ENCODE measurements at places on chromosomes 4 and X.
A peak's percentile ranks its signal among the peaks of the same experiment; 100 is the strongest.

- DNase-seq = no peak
Measured at GRCh38 chrX:34058005-34058404, 74.1 kb downstream of the FAM47A start.

DNA sequence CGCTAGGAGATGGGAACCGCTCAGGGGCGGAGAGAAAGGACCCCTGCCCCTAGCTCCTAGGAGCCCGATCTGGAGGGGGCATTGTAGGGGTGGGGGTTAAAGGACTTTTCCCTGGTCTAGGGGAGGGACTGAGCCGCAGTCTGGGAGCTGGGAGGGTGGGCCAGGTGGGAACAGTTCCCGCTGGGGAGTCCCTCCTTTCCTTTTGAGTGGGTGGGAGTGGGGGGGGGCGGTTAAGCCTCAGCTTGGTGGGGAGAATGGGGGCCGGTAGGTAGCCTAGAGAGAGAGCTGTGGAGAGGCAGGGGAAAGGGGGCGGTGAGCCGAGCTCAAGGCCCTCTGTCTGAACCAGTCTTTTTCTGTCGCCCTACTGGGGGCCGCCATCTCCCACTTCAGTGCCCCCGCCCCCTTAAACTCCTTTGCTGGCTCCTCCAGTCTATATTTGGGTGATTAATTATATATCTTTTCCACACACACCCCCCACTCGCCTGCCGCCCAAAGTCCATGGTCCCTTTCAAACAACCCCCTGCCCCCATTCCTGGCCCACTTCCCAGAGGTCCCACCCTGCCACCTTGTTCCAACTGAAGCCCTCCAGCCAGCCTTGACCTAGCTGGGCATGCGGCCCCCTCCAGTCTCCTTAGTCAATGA, 822 bp downstream of the ZNF275 start:
- DNase-seq = no peak

GRCh38 chrX:118493653-118494297, 1.8 kb upstream of the DOCK11 start:
- no peak for DNase-seq

DNA sequence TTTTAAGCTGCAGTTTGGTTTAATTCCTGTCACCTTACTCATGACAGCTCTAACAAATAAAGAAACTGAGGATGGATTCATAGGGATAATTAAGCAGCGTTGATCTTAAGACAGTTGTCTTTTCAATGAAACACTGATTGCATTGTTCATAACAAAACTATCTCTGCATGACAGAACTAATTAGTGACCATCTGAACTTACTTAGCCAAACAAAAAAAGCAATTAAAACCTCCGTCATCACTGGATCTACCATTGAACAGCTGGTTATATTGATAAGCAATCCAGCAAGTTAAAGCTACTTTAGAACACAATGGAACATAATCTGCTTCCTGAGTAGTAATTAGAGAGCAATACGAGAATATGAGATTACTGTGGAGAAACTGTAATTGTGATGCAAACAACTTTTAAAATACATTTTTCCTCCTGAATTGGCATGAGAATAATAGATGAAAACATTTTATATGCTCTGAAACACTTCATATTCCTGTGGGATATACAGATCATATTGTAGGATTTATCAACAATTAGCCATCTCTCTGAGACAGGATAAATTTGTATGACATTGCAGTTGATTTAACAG, 2576.8 kb downstream of the PCDH7 start:
- DNase-seq = peak; percentile 61

GRCh38 chr4:159012381-159012780, 90.5 kb upstream of the RAPGEF2 start:
- no peak for DNase-seq

GRCh38 chrX:23901805-23902204, 5.9 kb downstream of the APOO start:
- DNase-seq = peak; percentile 76

DNA sequence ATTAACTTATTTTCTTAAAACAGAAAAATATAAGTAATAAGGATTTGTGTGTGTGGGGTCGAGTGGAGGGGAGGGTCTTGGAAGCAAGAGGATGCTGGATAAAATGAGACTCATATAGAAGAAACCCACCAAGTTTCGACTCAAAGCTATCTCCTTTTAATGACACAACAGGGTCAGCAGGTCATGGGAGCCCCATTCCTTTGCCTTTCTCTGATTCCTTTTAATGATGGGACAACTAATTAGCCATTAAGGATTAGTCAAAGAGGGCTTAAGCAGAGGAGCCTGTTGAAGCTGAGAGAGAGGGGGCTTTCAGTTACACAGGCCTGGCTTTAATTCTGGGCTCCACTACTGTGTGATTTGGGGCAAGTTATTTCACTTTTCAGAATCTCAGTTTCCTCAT, 102.8 kb downstream of the GPR50 start:
- DNase-seq = peak; percentile 4

- DNase-seq = peak; percentile 97
Measured at GRCh38 chr4:112897543-112897942, 151.9 kb upstream of the ANK2 start.

DNA sequence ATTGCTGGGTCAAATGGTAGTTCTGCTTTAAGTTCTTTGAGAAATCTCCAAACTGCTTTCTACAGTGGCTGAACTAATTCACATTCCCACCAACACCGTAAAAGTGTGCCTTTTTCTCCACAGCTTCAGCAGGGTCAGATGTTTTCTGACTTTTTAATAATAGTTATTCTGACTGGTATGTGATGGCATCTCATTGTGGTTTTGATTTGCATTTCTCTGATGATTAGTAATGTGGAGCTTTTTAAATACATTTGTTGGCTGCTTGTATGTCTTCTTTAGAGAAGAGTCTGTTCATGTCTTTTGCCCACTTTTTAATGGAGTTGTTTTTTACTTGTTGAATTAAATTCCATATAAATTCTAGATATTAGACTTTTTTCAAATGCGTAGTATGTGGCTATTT, 257.5 kb upstream of the ANKRD50 start:
- DNase-seq = no peak

GRCh38 chr4:102641793-102642192, 119.0 kb downstream of the MANBA start:
- no peak for DNase-seq

- DNase-seq = no peak
Measured at GRCh38 chr4:121554382-121554781, 142.4 kb downstream of the ANXA5 start.

DNA sequence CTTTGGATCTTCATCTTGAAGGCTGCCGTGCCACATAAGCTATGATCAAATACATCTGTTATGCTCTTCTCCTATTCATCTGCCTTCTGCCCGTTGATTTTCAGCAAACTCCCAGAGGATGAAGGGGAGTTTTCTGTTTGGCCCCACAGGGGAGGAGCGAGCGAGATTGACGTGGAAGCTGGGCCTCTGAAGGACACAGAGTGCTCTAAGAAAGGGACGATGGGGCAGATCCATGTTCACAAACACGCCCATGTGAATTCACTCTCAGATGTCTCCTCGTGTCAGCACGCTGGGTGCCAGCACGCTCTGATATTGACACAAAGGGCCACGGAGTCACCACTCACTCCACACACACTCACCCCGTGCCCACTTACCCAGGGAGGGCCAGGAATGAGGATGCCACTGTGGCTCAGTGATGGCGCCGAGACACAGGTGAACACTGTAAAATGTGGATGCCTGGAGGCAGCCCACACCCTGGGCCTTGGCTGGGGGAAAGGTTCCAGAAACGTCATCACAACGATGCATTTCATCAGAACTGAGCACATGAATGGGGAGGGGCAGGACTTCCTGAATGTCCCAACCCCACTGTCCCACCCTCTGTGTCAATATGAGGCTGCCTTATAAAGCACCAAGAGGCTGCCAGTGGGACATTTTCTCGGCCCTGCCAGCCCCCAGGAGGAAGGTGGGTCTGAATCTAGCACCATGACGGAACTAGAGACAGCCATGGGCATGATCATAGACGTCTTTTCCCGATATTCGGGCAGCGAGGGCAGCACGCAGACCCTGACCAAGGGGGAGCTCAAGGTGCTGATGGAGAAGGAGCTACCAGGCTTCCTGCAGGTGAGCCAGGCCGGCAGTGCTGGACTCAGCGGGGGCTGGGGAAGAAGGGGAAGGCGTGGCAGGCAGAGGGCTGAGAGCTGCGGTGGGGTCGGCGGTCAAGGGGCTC, at the start of gene S100P:
S100P (plus strand) TSS at position 648 of the 946 bp plus-strand sequence; CDS start at position 703, 55 bp downstream.
- no peak for DNase-seq

GRCh38 chrX:57595381-57595811, 3.6 kb downstream of the ZXDB start:
- DNase-seq = no peak

DNA sequence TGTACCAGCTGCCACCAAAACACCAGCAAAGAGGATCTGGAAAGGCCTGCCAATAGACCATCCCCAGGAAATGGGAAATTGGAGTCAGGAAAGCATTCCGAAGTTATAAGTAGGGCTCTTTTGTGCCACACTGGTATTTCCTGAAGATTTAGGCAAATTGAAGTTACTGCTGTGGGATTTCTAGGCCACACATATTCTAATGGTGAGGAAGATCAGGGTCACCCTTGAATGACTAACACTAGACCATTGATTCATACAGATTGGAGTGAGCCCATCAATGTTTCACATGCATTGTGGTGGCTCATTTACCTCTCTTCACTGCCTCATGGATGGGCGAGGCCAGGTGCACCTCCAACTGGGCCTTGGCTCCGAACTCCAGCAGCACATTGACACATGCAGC, 22.6 kb downstream of the ASB11 start:
- DNase-seq = no peak

- no peak for DNase-seq
Measured at GRCh38 chr4:162793004-162793403, 373.7 kb downstream of the NAF1 start.

- no peak for DNase-seq
Measured at GRCh38 chr4:162661913-162662312, 498.1 kb upstream of the FSTL5 start.

- DNase-seq = no peak
Measured at GRCh38 chr4:110071466-110071865, 126.9 kb downstream of the ELOVL6 start.

GRCh38 chrX:53713987-53714579, 27.6 kb upstream of the HUWE1 start:
- DNase-seq = no peak

GRCh38 chr4:39044956-39045826, 13.0 kb upstream of the TMEM156 start:
- DNase-seq = peak; percentile 45

DNA sequence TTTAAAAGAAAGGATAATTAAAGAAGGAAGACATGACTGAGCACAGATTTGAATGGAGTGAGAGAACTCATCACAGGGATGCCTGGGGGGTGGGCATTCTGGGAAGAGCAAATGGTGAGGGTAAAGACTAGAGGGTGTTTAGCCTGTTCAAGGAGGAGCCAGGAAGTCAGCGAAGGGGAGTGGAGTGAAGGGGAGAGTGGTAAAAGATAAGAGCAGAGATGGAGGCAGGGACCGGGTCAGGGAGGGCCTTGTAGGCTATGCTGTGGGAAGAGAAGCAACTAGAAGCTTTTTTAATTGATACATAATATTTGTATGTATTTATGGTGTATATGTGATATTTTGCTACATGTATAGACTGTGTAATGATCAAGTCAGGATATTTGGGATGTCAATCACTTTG, 2.2 kb upstream of the VGLL1 start:
- peak; percentile 3 for DNase-seq

DNA sequence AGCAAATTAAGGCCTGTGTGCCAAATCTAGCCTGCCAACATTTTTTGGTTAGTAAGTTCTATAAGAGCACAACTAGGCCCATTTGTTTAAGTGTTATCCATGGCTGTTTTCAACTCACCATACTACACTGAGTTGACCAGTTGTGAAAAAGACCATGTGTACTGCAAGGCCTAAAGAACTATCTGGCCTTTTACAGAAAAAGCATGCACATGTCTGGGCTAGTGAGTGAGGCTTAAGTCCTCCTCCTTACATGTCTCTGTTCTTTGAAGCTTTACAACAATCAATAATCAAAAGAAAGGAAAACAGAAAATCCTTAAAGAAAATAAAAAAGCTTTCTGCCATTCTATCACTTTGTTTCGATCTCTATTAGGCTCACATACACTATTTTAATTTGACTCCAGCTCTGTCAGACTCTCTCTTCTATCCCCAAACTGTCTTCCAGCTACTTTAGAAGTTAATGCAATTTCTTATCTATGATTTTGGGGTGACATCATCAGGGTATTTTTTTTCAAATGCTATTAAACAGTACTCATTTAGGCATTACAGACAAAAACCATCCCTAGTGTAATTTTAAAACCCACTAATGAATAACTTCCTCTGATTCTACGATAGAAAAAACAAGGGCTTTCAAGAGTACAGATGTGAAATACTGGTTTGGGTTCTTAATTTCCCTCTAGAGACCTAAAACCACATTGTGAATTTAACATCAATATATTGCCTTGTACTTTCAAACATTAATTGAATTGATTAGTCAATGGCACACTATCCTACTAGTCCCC, 161.8 kb downstream of the MAB21L2 start:
- no peak for DNase-seq

GRCh38 chr4:122603156-122603574, 17.7 kb downstream of the IL21 start:
- DNase-seq = no peak

- no peak for DNase-seq
Measured at GRCh38 chr4:168707205-168707604, 210.4 kb downstream of the PALLD start.

GRCh38 chr4:27088491-27088890, 227.8 kb downstream of the STIM2 start:
- DNase-seq = peak; percentile 15

DNA sequence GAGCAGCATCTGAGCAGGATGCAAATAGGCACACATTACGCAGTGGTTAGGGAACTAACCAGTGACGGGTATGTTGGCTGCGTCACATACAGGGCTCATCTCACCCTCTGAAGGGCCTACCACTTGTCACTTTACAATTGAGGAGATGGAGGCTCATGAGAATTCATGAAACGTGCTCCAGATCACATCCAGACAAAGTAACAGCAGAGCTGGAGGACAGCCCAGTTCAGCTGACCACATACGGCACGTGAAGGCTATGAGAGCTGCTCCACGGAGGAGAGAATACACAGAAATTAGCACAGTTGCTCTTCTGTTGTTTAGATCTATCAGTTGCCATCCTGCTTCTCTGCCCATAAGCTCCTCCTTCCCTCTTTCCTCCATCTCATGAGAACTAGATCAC, 78.4 kb downstream of the FAM9B start:
- DNase-seq = no peak

DNA sequence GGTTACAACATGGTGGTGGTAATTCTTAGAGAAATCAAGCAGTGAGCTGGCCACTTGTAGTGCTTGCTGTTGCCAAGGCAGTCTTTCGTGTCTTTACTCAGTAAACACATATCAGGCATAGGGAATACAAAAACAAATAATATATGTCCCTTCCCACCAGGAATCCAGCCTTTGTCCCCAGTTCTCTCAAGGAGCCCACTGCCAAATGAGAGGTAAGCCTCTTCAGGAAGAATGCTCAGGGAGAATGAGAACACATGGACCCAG, 421 bp upstream of the PLAC1 start:
- no peak for DNase-seq

DNA sequence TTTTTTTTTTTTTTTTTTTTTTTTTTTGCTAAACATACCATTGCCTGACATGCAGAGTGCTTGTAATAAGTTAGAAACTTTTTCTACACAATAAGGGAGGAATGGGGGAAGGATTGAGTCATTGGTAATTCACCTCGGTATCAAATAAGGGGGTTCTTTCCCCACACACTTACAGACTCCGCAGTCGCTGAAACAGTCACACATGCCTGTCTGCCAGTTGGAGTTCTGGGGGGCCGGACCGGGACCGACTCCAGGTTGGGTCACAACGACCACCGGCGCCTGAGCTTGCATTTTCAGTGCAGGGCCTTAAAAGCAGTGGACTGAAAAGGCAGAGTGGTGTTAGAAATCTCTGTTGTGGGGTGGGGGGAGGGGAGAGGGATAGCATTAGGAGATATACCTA, 6.9 kb downstream of the PLAC8 start:
- no peak for DNase-seq

GRCh38 chrX:32868524-32868895, 342.8 kb downstream of the DMD start:
- no peak for DNase-seq

Measured in NCI-H82 (cell line).